HFFc6 (cell line): ENCODE measurements at places on chromosomes 6 and 20.

DNA sequence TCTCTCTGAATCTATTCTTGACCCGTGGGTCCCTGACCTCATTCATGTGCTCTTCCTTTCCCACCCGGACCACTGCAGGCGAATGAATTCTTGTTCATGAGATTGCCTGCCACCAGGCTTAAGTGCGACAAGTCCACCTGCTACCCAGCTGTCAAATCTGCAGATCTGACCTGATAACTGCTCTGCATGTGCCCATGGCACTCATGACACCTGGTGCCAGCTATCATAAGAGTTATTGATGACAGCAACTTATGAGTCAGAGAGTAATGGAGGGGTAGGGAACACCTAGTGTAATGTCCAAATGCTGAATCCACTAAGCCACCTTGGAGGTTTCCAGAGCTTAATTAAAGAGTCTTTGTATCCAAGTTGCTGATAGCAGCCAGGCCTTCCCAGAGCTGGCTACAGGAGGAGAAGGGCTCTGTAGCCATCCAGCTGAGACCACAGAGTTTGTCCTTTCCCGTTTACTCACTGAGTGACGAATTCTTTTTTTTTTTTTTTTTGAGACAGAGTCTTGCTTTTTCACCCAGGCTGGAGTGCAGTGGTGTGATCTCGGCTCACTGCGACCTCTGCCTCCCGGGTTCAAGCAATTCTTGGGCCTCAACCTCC is 17.4 kb downstream of the SHLD1 start:
- DNase-seq: no peak

DNA sequence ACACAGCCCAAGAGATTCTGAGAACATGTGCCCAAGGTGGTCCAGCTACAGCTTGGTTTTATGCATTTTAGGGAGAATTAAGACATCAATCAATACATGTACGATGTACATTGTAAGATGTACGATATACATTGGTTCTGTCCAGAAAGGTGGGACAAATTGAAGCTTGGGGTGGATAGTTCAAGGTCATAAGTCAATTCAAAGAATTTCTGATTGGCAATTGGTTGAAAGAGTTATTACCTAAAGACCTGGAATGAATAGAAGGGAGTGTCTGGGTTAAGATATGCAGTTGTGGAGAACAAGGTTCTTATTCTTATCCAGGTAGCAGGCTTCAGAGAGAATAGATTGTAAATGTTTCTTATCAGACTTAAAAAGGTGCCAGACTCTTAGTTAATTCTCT is 31.8 kb upstream of the LCA5 start:
- no peak for DNase-seq

DNA sequence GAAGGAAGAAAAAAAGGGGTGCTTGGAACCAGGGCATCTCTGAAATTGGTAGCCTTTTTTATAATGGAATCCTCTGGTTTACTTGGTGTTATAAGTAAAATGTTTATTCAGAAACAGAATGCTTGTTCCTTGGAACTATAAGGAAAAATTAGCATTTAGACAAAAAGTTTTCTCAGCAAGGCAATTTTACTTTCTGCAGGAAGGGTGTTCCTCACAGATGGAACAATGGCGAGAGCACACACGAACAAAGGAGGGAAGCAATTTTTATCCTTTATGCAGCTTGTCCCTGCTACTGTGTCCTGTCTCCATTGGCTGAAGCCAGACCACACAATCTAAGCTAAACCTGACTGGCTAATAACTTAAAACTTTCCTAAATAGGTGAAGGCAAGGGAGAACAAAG is 22.7 kb upstream of the FANCE start:
- no peak for DNase-seq

GRCh38 chr6:83167726-83168278 is 25.3 kb downstream of the PGM3 start:
- DNase-seq: no peak

DNA sequence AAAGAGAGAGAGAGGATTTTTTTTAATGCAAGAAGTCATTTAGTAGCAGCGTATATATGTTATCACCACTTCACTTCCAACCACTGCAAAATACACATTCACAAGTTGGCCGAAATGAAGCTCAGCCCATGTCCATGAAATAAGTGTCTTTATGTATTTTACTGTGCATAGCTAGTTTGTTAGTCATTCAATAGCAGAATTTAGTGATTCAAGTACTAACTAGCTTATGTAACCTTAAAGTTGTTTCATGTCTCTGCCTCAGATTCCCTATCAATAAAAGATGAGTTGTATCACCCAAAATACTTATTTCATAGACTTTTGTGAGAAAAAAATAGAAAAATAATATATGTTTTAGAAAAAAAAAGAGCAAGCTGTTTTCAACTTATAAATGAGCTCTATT is 153.7 kb upstream of the PRDM1 start:
- DNase-seq: no peak

DNA sequence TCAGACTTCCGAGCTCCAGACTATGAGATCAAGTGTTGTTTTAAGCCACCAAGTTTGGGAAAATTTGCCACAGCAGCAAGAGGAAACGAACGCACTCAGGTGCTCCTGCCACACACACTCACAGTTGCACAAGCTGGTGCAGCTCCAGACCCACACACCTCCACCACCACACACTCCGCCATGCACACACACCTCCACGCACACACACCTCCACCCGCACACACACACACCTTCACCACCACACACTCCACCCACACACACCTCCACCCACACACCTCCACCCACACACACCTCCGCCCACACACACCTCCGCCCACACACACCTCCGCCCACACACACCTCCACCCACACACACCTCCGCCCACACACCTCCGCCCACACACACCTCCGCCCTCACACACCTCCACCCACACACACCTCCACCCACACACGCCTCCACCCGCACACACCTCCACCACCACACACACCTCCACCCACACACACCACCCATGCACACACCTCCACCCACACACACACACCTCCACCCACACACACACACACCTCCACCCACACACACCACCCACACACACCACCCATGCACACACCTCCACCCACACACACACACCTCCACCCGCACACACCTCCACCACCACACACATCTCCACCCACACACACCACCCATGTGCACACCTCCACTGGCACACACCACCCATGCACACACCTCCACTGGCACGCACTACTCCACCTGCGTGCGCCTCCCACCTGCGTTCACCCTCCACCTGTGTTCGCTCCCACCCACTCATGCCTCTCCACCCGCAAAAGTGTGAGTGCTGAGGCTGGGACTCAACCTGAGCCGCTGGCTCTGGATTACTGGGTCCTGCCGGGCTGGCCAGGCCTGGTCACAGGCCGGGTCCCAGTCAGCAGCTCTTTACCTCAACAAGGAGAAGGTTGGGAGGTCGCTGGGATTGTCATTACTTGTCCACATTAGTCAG is 175.6 kb downstream of the BMP7 start:
- DNase-seq: no peak

DNA sequence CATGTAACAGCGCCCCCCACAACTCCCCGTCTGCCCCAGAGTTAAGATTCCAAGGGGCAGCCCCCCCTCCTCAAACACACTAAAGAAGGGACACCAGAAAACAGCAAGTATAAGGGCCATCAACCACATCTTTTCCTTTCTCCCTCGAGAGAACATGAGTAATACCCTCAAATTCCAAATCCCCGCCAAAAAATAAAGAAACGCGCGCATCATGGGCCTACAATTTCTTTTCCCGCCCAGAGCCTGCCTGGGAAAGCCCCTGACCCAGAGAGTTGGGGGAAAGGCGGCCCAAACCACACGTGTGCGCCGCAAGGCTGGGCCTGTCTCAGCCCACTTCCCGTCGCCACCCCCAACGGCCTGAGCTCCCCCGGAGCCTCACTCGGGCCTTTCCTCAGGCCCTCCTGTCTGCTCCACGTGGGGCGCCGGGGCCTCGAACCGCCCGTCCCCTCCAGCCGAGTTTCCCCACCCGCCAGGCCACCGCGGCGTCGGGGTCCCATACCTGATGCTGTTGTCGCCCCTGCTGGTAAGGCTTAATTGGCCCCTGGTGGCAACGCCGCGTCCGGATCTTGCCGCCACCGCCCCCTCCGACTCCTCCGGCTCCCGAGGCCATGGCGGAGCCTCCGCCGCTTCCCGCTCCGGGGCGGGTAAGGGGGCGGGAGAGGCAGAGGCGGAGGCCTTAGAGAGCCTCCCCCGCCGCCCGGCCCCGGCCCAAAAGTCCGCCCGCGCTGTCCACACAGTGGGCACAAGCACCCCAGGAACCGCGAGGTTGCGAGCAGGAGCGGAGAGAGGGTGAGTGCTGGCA is 746 bp downstream of the NUP153 start:
- peak; percentile 32 for DNase-seq
